Stimulated activated CD4-positive, alpha-beta T cell treated with anti-CD3 and anti-CD28 coated beads, Interleukin-2, amount 100 ng/mL, for 48 hours (primary cell): ENCODE measurements at places on chromosomes 3 and 15.

DNA sequence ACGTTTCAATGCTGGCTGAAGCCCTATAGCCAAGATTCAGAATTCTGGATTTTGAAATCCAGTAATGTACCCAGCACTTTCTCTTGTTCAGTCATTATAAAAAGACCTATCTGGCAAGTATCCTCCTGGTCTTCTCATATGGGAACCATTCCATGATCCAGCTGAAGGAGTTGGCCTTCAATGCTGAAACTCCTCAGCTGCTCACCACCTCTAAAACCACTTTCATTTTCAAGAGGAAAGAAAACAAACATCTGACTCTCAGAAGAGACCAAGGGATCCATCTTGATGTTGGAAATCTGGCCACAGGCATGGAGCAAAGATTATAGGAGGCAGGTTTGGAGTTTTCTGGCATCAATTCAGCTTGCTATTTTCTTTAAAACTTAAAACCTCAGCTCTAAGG is 235.4 kb downstream of the FMN1 start:
- no peak for DNase-seq

GRCh38 chr3:61578667-61579367 is 17.4 kb downstream of the PTPRG start:
- no peak for DNase-seq

DNA sequence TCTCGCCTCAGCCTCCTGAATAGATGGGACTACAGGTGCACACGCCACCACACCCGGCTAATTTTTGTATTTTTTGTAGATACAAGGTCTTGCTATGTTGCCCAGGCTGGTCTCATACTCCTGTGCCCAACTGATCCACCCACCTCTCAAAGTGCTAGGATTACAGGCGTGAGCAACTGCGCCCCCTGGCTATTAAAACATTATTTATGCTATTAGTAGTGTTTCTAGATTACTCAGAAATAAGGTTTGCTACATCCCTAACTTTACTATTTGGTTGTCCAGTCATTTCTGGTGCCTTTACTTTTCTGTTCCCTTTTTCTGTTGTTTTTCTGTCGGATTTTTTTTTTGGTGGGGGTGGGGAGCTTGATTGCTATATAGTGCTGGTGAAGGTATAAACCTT is 393.6 kb upstream of the TPM1 start:
- no peak for DNase-seq

DNA sequence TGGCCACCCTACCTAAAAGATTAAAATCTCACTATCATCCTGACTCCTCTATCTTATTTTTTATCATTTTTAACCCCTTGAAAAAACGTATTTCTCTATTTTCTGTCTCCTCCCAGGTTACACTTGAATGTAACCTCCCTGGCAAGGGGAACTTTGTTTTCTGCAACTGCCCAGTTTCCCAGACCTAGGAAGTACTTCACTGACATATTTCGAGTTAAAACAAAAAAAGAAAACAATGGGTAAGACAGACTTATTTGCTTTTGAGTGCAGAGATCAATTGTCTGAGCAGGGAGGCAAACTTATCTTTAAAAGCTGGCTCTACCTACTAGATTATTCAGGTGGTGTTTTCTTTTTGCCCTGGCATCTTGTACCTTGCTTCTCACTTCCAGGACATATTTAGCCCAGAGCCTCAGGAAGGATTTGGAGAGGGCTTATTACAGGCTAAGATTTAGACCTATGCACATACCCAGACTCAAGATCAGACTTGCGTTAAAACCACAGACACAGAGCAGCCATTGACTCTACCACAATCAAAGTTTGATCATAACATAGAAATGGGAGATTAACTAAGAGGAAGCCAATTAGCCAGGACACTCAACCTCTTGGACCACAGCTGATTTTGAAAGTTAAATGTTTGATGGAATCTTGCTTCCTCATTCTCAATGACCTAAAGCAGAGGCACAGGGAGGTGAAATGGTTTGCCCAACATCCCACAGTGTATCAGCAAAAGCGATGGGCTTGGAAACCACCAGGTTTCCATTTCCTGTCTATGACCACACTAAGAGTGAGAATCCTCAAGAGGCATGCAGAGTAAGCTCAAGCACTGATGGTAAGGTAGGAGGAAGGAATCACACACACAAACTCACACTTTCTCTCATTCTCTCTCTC is 169.5 kb upstream of the THBS1 start:
- DNase-seq: no peak

DNA sequence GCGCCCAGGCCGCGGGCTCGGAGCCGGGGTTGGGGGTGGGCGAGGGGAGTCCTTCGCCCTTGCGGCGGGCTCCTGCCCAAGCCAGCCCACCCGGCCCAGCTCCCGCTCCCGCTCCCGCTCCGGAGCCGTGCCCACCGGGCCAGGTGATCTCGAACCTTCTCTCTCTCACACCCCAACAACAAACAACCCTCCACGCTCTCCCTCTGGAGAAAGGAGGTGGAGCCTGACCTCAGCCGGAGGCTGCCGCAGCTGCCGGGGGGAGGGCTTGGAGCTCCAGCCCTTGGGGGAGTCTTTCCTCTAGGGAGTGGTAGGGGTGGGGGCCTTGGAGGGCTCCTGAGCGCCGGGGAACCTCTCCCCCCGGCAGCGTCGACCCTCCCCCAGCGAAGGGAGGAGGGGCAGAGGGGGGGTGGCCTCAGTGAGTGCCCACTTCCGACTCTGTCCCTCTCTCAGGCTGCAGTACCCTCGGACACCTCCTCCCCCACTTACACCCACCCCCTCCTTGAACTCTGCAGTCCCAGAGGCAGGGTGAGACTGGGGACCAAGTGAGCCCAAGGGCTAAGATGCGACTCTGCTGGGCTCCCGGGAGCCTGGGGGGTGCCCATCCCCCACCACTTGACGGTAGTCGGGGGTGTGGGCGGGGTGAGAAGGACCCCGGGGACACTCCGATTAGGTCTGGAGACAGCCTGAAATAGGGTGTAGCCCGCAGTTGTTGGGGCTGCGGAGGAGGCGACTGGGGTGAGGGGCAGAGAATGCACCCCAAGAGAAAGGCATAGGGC is 4.4 kb upstream of the BAHD1 start:
- no peak for DNase-seq

- no peak for DNase-seq
These were observed 29.7 kb downstream of the LRCH3 start for GRCh38 chr3:197820550-197821335.

DNA sequence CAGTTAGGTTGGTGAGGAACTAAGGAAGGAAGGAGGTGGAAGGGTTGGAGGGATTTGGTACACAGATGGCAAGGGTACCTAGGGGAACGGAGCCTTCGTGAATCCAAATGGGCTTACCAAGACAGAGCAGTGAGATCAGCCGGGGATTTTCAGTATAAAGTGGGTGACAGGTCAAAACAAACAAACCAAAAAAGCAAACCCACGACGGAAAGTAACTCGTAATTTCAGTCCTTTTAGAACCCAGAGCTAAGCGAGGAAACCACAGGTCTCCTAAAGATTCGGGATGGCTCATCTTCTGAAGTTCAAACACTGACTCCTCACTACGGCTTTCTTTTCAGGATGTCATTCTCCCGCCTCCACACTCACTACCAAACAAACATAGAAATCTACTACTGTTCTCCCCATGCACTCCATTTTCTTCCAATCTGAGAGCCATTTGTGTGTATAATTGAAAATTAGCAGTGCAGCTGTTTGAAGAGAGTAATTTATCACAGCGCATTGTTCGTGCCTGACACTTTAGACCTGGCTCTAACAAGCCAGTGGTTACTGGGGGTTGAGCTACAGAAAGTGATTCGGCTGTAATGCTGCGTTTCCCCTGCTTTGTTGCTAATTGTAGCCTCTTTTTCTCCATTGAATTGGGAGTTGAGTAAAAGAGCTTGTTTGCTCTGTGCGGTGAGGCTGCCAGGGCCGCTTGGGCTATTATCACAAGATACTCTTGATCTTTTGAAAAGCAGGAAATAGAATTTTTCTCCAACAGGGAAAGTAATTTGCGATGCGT is 64.7 kb upstream of the CCDC39 start:
- DNase-seq: no peak

- no peak for DNase-seq
These were observed 11.3 kb downstream of the NBEAL2 start for GRCh38 chr3:46990573-46991374.

- no peak for DNase-seq
These were observed 348.8 kb upstream of the ZNF717 start for GRCh38 chr3:76134166-76134565.

GRCh38 chr3:168047190-168047795 is 48.4 kb downstream of the GOLIM4 start:
- no peak for DNase-seq

DNA sequence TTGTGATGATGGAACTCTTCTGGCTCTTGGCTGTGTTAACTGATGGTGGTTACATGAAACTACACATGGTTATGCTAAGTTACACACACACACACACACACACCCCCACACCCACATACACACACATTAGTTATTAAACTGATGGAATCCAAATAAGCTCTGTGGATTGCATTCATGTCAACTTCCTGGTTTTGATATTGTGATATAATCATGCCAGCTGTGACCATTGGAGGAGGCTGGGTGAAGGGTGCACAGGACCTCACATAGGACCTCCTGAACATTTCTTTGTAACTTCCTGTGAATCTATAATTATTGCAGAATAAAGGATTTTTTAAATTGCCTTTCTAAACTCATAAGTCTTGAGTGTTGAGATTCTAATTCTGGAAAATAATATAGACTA is 58.9 kb upstream of the LIMD1 start:
- no peak for DNase-seq

DNA sequence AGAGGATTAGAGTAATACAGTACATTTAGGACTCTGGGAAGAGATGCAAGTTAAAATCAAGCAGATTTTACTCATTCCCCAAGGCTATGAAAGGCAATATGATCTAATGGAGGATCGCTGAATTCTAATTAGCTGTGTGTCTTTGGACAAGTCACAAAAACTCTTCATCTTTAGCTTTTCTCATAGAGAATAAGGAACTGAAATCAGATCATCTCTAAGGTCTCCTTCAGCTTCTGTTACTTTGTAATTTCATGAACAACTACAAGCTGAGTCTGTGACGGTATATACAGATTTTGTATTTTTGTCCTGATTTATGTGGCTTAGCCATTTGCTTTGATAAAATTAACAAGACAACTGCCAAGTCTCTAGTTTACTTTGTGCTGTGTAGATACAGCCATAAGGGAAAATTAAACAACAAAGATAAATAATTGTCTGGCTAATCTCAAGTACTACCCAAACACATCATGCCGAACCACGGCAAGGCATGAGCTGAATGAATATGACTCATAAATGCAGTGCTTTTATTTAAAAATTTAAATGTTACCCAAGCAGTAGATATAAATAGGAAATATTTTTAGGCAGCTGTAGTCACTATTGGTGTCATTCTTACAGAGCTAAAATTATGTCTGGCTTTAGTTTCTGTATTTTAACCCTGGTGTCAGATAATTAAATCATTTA is 81.5 kb downstream of the GAP43 start:
- DNase-seq: no peak

- DNase-seq: no peak
These were observed 494.6 kb downstream of the NTRK3 start for GRCh38 chr15:87761736-87762509.

DNA sequence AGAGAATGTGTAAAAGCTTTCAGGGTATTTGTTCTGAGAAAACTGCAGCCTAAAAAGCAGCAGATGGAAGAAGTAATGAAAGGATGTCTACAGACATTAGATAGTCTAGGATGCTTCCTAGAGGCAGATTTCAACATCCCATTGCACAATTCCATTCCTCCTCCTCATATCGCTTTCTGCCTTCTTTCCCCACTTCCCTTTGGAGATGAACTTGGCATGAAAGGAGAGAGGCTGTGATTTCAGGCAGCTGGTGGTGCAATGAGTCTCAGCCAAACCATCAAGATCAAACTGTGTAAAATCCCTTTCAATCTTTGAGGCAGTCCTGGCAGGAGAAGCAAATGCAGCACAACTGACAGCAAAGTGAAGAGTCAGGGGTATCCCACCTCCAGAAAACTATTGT is 438.7 kb upstream of the KCNMB2 start:
- no peak for DNase-seq

DNA sequence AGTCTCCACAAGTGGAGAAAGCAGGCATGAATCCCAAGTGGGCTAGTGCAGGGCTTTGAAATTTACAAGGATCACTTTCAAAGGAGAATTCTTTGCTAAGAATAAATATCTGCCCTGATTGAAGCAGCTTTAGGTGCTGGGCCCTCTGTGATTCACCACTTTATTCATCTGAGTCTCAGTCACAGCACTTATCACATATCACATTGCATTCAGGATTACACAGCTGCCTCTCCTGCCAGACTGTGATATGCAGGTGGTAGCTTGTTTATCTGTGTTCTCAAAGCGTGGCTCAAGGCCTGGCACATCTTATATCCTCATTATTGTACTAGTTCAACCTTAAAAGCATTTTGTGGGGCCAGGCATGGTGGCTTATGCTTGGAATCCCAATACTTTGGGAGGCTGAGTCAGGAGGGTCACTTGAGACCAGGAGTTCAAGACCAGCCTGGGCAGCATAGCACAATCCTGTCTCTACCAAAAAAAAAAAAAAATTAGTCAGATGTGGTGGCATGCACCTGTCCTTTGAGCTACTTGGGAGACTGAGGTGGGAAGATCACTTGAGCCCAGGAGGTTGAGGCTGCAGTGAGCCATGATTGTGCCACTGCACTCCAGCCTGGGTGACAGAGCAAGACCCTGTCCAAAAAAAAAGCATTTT is 156.9 kb upstream of the EIF1B start:
- DNase-seq: no peak

DNA sequence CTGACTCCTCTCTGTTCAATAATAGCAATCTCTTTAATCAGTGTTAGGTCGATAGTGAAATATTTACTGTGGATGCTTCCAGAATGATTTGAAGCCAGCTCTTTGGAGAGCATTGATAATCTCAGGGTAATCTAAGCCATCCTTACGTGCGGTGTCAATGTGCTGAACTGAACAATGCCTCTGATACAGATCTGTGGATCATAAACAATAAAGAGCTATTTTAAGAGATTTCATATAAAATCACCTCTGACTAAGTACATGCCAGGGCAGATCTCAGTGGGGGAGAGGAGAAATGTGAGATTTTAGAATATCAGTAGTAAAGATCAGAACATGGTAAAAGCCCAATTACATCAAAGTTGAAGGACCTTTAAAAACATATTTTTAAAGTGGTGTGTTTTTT is 319.3 kb upstream of the GBE1 start:
- DNase-seq: no peak

- DNase-seq: no peak
These were observed 10.6 kb downstream of the RPS27L start for GRCh38 chr15:63146684-63147083.

DNA sequence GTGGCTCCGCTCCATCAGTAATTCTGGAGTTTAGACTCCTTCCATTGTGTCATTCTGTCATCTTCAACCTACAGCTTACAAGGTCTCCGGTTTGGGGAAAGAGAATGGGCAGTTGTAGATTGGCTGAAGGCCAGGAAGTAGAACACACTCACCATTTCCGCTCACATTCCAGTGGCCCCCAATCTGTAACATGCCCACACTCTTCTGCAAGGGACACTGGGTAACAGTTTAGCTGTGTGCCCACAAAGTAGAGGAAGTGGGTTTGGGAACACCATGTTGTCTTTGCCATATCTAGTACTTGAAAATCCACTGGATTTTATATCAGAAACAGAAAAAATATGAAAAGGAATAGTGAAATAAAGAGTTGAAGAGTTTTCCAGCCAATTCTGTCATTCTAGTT is 153.5 kb downstream of the SV2B start:
- no peak for DNase-seq
